ENCODE measurements at places on chromosomes 6 and 20.

GRCh38 chr20:10508060-10508459 lies 73.0 kb downstream of the SLX4IP start:
- no peak for DNase-seq

DNA sequence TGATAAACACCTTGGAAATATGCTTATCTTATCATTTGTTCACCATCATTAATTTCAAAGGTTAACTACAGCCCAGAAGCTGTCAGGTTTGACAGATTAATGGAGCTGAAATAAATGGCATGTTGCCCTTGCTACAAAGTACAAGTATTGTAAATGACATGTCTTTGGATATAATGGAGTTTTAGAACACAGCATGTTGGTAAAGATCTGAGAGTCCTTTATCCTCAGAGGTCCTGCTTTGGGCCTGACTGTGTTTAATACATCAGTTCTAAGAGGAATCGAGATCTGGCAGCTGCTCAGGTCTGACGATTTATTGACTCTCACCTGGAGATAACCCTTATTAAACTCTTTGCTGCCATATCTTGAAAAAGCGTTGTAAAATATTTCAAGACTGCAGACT lies 222.7 kb upstream of the OPRM1 start:
- DNase-seq: no peak

DNA sequence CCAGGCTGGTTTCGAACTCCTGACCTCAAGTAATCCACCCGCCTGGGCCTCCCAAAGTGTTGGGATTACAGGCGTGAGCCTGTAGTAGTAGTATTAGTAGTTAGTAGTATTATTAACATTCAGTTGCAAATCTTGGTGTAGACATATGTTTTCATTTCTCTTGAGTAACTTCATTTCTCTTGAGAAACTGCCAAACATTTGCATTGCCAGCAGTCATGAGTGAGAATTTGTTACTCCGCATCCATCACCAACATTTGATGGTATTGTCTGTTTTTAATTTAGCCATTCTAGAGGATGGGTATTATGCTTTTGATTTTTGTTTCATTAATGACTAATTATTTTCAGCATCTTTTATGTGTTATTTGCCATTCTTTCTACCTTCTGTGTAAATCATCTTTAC lies 1.5 kb upstream of the ERVFRD-1 start:
- DNase-seq: no peak

DNA sequence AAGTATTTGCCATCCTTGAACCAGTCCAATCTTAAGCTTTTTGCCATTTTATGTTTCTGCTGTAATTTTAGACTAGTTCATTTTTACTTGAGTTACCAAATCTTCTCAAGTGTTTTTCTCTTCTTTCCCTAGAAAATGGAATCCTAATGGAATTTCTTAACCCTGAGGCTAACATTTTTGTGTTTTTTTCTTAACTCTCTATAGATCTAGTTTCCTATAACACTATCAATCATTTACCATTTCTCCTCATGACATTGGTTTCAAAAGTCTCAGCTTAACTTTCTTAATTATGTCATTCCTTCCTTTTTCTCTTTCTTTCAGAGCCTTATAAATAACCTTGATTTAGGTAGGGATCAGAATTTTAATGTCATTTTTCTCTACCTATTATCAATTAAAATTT lies 54.8 kb downstream of the SENP6 start:
- no peak for DNase-seq

GRCh38 chr20:45085289-45085688 lies 15.6 kb downstream of the KCNS1 start:
- no peak for DNase-seq

DNA sequence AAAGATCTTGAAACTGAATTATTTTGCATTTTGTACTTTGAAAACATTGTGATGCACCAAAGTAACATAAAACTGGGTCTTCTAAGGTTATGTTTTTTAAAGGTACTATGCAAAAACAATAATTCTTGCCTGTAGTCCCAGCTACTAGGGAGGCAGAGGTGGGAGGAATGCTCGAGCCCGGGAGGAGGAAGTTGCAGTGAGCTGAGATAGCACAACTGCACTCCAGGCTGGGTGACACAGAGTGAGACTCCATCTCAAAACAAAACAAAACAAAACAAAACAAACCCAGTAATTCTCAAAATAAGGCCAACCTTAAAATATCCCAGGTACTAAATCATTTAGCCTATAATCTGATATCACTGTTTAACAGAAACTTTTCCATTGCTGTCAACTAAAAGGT lies 269.6 kb downstream of the KHDC1L start:
- peak; percentile 27 for DNase-seq

- DNase-seq: peak; percentile 85
Measured at GRCh38 chr6:7471171-7471570, 70.3 kb upstream of the DSP start.

- no peak for DNase-seq
Measured at GRCh38 chr20:3188823-3189413, 15.6 kb downstream of the DDRGK1 start.

- DNase-seq: no peak
Measured at GRCh38 chr20:63955281-63955826, 862 bp downstream of the UCKL1 start.

DNA sequence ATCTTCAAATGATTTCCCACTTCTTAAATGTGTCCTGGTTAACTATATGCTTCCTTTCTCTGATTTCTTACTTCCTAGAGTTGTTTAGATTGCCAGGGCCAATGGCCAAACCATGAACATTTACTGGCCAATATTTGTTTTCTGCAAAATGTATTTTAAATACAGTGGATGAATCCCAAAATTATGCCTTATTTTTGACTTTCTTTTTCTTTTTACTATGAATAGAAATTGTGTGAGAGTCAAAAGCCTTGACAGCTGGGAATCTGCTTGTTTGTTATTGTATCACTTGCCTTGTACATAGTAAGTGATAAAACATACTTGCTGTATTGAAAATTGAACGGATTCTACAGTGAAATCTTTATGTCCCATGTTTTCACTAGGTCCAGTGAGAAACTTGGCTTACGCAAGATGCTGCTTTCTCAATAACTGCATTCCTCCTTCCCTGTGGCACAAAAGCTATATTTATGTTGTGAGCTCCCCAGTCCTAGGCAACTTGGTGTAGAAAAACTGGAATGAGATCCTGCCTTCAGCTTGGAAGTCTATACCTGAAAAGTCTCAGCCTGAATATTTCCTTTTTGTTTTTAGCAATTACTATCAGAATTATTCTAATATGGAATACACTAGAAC lies 295.2 kb downstream of the EPHA7 start:
- DNase-seq: no peak

GRCh38 chr6:27582928-27583725 lies 110.2 kb upstream of the ZNF184 start:
- no peak for DNase-seq

GRCh38 chr6:50815436-50816114 lies 3.1 kb upstream of the TFAP2B start:
- DNase-seq: peak; percentile 14

DNA sequence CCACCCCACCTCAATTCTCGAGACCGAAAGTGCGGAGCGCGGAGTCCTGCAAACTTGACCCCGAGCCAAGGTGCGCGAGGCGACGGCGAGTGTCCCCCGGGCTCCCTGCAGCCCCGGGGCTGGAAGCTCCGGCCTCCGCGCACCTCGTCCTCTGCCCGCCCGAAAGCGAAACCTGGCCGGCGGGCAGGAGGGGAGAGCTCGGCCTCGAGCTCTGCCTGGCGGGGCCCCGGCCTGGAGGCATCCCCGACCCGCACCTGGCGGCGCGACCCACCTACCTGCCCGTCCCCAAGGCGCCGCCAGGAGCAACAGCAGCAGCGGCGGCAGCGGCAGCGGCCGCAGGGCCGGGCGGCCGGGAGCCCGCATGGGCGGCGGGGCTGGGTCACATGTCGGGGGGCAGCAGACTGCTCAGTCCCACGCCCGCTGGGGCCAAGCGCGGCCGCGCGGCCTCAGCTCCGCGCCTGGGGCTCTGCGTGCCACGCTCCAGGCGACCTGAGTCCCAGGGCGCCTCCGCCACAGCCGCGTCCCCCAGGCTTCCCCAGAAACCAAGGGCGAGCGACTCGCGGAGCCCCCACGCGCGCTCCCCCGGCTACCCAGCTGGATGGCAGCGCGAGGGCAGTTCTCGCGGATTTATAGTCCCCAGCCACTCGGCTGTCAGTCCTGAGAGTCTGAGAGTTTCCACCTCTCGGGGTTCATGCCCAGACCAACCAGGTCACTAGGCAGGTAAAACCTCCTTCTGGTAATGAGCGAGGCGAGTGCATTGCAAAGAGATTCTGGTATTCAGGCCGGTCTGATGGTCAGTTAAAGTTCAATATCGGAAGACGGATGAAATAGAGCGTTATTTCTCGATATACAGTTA lies at the start of gene IL20RA:
IL20RA (minus strand) TSS at position 600 of the 856 bp plus-strand sequence; CDS start at position 363, 237 bp downstream.
- DNase-seq: peak; percentile 31

GRCh38 chr6:111971181-111971841 lies 82.6 kb upstream of the CCN6 start:
- peak; percentile 16 for DNase-seq

GRCh38 chr6:39917329-39917728 lies 16.9 kb downstream of the MOCS1 start:
- no peak for DNase-seq

- no peak for DNase-seq
Measured at GRCh38 chr6:118544105-118544504, 4.0 kb upstream of the PLN start.

Data from inflammatory macrophage treated with lipopolysaccharide for 4 hours (primary cell).